ENCODE measurements at places on chromosomes 16 and 17. TPM values are rescaled to one million over a fixed set of nuclear protein-coding genes. Genes with fewer than 3 reads are reported as not detected.

GAS2L2 gene
- total RNA-seq = 0.18 TPM

RNF222 gene
- total RNA-seq = not detected

OR1D2 gene
- total RNA-seq = not detected

C17orf67 gene
- total RNA-seq = 0.16 TPM

TNS4 gene
- 0.16 TPM for total RNA-seq

TNFRSF17 gene
- total RNA-seq = not detected

KRT13 gene
- total RNA-seq = not detected

ALOX15 gene
- total RNA-seq = not detected

FAM117A gene
- total RNA-seq = 12.0 TPM

Data from cardiac atrium fibroblast (primary cell).